MG63 (cell line): ENCODE measurements at places on chromosomes 7 and 10.

DNA sequence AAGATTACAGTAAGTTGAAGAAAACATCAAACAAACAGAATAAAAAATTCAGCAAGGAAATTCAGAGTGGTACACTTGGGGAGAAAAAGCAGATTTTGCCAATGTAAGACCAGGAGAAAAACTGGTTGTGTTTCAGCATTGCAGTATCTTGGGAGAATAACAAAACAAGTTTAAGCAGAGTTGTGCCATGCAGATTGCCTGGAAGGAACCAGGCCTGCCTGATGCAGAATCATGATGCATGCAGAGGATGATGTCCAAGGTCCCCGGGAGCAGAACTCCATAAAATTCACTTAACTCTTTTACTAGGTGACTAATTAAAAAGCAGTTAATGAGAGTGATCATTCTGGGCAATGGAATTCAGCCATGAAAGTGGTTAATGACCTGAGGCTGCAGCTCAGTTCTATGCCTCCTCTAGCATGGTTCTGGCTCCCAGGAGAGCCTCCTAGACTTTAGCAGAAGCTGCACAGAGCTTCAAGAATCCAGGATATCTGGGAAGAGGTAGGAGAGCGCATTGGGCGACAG, 379.7 kb upstream of the C7orf33 start:
- DNase-seq, result no peak

- no peak for DNase-seq
These were observed 555.3 kb upstream of the CELF2 start for GRCh38 chr10:10462151-10462941.

DNA sequence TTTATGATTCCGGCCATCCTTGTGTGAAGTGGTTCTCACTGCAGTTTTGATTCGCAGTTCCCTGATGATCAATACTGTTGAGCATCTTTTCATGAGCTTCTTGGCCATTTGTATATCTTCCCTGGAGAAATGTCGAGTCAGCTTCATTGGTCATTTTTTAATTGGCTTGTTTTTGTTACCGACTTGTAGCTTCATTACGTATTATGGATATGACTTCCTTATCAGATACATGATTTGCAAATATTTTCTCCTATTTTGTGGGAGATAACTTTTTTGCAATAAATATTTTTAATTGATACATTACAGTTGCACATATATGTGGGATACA, 27.4 kb upstream of the TPK1 start:
- no peak for DNase-seq

- no peak for DNase-seq
These were observed 281.8 kb downstream of the FGFR2 start for GRCh38 chr10:121316432-121316831.

DNA sequence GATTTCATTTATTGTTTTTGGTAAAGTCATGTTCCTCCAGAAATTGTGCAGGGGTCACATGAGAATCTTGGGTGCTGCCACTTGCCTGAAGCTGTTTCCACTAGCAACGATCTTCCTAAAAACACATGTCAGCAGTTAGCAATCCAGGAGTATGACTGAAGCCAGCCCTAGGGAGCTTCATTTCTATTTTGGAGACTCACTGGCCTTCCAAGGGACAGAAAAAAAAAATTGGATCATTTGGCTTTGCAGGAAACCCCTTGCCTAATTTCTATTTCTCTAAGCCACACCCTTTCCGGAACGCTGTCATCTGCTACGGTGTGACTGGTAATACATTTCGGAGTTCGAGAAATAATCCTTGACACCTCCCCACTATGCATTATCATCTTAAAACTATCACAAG, 204.7 kb downstream of the TAX1BP1 start:
- DNase-seq, result no peak

DNA sequence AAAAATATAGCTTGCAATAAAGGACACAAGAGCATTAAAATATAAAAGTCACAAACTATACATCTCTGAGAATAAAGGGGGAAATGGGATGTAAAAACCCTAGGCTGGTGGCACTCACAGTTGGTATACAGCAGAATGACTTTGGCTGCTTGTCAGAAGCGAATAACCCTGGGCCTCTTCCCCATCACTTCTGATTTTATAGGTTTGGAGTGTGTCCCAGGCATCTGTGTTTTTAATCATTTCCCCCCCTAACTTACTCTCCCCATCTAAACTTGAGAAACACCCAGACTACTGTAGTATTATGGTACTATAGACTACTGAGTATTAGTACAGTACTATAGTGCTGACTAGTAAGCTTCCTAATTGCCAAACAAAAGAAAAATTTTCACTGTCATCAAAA, 1.8 kb upstream of the RPA3 start:
- no peak for DNase-seq

DNA sequence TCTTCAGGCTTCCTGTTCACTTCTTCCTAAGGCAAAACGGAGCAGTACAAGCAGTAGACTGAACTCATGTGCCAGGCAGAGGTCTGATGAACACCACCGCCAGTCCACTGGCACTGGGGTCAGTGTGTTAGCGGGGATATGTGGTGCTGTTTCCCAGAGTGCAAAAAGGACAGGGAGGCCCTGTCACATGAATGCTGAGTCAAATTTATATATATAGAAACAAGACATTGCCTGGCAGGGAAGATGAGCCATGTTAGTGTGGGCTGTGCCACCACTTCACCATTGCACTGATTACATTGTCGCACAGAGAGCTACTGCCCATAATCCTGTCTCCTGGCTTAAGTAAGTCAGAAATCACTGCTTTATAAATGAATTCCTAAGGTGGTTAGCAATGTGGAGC, 122.2 kb upstream of the AMPH start:
- no peak for DNase-seq

GRCh38 chr7:23468526-23469149, 1.7 kb downstream of the IGF2BP3 start:
- DNase-seq, result peak; percentile 9

- no peak for DNase-seq
These were observed 42.6 kb upstream of the HECTD2 start for GRCh38 chr10:91367558-91367957.

GRCh38 chr7:7779888-7780287, 61.5 kb upstream of the RPA3 start:
- no peak for DNase-seq

DNA sequence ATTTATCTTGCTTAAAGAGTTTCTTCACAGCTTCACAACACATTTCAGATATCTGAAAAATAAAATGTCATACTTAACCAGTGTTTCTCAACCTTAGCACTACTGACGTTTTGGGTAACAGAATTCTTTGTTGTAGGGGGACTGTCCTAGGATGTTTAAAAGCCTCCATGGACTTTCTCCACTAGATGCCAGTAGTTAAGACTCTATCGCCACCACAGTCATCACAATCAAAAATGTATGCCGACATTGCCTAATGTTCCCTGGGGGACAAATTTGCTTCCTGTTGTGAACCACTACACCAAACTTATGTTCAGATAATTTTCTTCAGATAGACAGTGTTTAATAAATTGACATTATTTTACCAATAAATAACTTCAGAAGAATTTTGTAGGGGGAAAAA, 13.4 kb downstream of the NOC3L start:
- no peak for DNase-seq

DNA sequence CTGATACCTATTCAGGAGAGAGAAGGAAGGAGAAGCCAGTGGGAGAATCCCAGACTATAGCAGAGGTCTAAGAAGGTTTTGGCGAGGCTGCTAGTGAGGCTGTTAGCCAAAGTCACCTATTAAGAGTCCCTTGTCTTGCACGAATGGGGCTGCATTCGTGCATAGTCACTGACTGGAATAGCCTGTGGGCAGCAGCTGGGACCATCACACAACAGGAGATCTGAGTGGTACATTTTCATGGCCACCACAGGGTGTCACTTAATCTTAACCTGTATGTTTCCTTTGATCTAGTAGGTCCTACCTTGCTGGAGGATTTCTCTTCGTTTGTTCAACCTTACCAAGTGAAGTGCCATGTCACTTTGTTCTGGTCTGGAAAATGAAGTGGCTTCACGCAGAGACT, 319.9 kb downstream of the BMPER start:
- no peak for DNase-seq

DNA sequence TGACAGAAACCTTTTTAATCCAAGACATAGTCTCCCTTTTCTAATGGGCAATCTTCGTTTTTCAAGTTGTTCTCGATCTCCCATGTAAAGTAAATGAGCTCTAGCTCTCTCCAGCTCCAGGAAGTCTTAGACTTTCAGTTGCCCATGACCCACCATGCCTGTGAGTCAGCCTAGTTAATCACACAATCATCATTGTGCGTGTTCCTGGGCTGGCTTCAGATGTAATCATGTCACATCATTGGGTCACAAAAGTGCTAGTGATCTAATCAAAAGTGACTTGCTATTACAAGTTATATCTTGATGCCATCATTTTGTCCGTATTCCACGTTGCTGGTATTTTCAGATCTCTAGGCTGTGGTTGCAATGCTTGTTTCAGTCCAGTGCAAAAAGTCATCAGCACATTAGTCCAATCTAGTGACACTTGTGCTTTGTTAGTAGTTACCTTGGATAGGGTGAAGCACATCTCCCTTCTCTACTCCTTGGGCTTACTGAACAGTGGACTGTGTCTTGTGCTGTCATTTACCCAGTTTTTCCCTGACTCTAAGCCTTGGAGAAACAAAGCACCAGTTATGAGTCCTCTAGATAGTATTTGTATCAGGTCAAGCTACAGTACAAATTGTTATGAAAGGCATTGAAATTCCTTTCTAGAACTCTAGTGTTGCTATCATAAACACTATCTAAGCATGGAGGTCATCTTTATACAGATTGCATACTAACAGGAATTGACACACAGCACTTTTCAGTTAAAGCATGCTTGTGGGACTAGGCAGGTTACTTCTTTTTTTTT, 316.6 kb downstream of the GFRA1 start:
- peak; percentile 32 for DNase-seq
